ENCODE measurements at places on chromosomes 3 and 15.

GRCh38 chr15:25208735-25209134 lies 230.1 kb downstream of the UBE3A start:
- DNase-seq, result no peak

GRCh38 chr3:74631351-74632140 lies 17.1 kb upstream of the CNTN3 start:
- DNase-seq, result no peak

DNA sequence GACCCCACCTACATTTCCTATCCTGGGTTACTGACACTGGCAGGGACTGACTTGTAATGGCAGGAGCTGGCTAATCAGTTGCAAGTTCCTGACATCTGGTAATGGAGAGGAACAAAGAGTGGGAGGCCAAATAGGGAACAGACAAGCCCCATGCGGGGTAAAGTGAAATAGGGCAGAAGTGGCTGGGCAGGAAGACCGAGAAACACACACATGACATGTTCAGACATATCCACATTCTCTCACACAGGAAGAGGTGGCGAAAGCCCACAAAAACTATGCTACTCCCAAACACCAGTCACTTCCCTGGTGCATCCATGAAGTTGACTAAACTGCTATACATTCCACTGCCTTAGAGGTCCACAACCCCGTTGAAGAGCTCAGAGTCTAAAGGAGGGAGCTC lies 394.1 kb upstream of the TBL1XR1 start:
- DNase-seq, result peak; percentile 46

DNA sequence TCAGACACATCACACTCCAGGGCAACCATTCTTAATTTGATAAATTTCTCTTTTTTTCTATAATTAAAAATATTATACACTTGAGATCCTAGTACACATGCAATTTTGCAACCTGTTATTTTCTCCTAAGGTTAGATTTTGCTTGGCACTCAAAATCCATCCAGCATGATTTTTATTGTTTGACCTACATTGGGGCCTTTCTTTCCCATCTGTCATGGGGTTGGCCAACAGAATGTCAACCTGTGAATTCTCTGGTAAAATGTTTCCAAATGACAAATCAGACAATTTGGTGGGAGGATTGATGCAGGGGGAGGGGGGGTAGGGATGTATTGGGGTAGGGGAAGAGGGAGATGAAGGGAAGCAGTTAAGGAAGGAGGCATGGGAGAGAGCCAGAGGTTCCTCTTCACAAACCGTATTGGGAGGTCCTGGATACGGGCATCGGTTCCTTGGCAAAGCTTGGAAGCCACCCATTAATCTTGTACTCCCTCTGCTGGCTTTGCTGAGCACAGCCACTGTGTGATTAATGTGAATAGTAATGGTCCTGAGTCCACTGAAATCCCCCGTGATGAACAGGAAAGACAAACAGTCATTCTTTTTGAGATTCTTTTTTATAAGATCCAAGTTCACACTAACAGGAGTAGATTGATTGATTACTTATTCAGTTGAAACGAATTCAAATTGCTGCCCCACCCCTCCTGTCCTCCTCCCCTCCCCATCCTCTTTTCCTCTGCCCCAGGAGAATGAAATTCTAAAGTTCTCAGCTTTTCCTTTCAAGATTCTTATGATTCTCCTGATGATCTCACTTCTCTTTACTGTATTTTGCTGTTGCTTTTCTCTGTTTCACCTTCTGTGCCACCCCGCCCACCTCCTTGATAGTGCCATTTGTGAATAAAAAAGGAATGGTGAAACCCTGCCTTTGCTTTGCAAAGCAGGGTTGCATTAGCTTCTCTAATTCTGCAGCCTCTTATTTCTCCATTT lies 82.2 kb upstream of the SLC25A26 start:
- DNase-seq, result peak; percentile 72

DNA sequence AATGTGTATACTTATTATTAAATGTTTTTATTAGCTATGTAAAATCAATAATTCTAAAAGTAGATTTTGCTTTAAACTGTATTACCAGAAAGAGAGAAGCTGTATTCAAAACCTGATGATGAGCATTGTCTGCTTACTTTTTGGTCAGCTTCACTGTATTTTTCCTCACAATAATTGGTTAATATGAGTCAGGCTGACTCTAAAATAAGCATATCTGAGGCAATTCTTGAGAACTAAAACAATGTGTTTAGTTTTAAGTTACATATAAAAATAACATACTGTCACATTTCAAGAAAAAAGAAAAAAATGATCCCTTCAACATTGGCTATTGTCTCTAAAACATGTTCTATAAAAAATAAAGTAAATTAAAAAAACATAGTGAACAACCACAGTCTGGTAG lies 66.1 kb downstream of the EPHA3 start:
- no peak for DNase-seq

- no peak for DNase-seq
Observed at GRCh38 chr3:44021651-44022594, 219.8 kb upstream of the TOPAZ1 start.

- DNase-seq, result peak; percentile 45
Observed at GRCh38 chr15:77107531-77108355, 36.8 kb upstream of the TSPAN3 start.
